Right forelimb (tissue), 1 donor: ENCODE measurements at places on chromosomes 16 and 17.

DNA sequence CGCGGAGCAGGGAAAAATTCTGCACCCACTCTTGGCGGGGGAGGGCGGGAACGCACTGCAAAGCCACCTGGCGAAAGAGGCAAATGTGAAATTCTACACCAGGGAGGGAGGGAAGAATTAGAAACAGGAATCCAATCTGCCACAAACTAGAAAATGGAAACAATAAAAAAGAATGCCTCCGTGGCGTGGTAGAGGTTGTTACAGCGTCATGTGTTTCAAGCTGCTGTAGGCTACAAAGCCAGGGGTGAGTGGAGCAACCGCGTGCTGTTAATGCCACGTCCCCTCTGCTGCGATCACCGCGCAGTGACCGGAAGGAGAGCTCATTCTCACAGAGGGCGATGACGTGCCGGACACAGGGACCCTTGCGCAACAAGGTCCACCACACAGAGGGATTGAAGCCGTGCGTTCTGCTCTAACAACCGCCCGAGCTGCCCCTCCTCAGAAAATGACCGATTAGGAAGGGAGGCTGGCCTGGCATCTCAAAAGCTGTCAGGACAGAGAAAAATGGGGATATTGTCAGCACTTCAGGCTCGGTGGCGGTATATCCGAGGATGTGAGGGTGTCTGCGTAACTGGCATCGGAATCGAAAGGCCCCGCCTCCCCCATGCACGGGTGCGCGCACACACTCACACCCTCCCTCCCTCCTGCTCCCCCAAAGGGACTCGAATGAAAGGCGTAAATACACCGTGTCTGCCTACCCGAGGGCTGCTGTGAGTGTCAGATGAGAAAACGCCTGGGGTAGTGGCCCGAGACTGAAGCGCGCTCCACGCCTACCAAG lies 70.8 kb upstream of the TNRC6C start:
- DNase-seq, result peak; percentile 79

GRCh38 chr16:12609937-12610699 lies 193.6 kb downstream of the CPPED1 start:
- no peak for DNase-seq

DNA sequence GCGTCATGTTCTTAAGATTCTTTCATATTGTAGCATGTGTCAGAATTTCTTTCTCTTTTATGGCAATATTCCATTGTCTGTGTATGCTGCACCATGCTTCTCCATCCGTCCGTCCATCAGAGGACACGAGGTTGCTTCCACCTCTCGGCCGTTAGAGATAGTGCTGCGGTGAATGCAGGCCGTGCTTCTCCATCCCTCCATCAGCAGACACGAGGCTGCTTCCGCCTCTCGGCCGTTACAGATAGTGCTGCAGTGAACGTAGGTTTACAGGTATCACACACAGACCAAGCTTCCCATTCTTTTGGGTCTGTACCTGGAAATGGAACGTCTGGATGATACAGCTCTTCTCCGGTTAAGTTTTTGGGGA lies 113.5 kb downstream of the CMIP start:
- no peak for DNase-seq

DNA sequence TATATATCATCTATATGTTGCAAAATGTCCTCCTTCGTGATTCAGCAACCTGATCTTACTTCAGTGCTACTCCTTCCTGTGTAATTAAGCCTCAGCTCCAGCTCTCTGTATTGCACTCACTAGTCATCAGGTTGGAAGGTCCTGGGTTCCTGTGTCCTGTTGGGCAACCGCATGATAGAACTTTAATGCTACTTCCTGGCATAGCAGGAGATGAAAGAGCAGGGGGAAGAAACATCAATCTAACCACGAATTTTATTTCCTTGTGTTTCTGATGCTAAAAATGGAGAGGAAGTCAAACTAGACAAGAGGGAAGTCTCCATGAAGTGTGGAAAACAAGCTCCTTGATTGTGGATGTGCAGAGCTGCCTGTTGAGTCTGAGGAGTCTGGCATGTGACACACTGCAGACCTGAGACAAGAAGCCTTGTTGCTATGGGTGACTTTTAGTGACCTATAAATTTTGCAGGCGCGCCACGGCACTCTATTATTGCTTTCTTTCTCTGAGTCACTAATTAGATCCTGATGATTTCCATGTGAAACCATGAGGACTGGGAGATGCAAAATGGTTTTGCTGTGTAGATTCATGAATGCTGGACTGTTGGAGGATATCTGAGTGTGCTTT lies 25.6 kb downstream of the IGSF6 start:
- DNase-seq, result no peak

DNA sequence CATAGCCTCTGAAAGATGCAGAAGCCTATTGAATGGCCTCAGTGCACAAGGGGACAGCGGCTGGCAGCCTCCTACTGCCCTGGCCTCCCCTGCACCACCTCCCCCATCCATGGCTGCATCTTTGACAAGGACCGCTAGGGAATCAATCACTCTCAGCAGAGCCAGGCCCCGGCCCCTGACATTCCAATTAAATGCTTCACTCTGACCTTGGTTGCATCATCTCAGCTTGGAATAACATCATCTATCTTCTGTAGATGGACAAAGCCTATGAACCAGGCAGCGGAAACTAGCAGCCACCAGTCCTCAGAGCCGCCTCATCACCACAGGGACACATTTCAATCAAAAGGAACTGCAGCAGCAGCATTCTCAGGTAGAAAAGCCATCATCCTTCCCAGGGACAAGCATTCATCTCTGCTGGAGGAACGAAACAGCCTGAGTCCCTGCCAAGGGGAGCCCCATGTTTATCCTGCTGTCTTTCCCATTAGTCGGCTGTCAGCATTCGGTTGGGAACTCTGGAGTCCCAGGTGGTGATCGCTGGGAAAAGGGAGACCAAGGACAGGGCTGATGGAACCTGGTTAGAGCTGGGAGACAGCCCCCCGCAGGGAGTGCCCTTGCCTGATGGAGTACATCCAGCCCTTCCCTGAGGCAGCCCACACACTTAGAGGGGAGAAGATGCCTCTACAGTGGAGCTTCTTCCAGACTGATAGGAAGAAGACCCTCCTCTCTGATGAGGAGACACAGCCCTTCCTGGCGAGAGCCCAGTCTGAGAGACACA lies 11.5 kb upstream of the TMEM132E start:
- DNase-seq, result no peak

- no peak for DNase-seq
Measured at GRCh38 chr16:50445621-50446555, 77.1 kb upstream of the BRD7 start.

- DNase-seq, result no peak
Measured at GRCh38 chr17:2844416-2844815, 48.2 kb downstream of the RAP1GAP2 start.

DNA sequence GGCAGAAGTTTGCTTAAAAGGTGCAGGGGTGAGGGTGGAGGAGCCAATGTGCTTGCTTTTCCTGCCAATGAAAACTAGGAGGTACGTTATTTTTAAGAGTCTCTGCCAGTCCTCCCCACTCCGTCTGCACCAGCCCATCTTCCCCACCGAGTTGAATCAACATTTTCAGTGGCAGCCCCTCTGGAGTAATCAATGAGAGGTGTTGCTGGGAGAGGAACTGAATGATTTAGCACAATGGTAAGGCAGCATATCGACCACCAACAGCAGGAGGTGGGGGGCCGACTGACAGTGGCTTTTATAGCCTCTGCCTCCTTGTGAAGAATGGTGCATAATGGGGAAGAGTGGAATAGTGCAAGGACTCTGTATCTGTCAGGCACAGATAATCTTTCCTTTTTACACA lies 1465.0 kb upstream of the GOT2 start:
- no peak for DNase-seq

- DNase-seq, result no peak
Measured at GRCh38 chr17:56636265-56636664, 42.8 kb downstream of the NOG start.
